Cortex of kidney (tissue), 1 donor: ENCODE measurements at places on chromosomes 7 and 10.

GRCh38 chr7:27686315-27686714 is 23.6 kb upstream of the HIBADH start:
- no peak for DNase-seq

DNA sequence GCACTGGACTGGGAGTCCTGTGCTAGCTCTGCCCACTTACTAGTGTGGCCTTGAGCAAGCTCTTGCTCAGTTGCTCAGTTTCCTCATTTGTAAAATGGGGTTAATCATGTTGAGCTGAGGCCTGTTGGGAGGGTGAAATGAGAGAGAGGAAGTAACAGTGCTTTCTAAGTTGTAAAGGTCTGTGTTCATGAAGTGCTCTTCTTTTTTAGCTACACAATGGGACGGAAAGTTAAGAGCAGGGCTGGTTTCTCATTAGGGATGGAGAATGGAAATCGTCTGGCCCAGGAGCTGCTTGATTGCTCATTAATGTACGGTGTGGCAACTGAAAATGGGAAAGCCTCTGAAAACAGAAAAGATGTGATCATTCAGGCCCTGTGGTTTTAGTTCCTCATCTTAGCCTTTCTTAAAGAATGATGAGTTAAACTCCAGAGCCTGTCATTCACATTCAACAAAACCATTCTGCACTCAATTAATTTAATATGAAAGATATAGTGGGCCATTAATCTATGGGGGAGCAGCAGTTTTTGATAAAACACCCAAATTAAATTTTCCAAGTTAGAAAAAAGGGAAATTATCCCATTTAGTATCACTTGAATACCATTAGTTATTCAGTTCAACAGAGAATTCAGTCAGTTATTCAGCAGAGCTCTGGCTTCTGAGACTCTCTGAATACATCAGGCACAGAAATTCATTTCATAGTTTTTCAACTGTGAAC is 60.5 kb downstream of the SH2D4B start:
- DNase-seq = no peak

GRCh38 chr7:27203365-27203953 is 3.6 kb upstream of the HOXA13 start:
- DNase-seq = no peak

- no peak for DNase-seq
These were observed 15.5 kb downstream of the AGAP3 start for GRCh38 chr7:151101621-151102396.

- DNase-seq = no peak
These were observed 380.7 kb downstream of the REEP3 start for GRCh38 chr10:63901881-63902280.

DNA sequence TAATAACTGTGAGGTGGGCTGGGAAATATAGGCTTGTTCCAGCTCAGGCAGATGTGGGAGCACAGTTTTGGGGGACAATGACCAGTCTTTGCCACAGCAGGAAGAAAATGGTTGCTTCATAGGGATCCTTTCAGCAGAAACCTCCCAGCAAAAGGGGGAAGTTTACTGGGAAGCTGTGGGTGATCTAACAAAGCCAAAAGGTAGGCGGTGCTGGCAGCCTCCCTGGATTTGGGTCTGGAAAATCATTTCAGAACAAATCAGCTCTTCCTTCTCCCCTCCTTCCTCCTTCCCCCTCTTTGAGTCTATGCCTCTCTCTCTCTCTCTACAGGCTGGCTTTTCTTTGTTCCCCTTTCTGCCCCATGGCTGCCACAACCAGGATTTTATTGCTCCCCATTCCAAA is 16.2 kb downstream of the RPS24 start:
- no peak for DNase-seq

GRCh38 chr7:80127412-80128160 is 7.0 kb upstream of the GNAI1 start:
- DNase-seq = no peak

- no peak for DNase-seq
These were observed 10.7 kb downstream of the AMZ1 start for GRCh38 chr7:2698581-2699288.

- no peak for DNase-seq
These were observed 144.3 kb upstream of the ZMIZ1 start for GRCh38 chr10:78924319-78925003.

DNA sequence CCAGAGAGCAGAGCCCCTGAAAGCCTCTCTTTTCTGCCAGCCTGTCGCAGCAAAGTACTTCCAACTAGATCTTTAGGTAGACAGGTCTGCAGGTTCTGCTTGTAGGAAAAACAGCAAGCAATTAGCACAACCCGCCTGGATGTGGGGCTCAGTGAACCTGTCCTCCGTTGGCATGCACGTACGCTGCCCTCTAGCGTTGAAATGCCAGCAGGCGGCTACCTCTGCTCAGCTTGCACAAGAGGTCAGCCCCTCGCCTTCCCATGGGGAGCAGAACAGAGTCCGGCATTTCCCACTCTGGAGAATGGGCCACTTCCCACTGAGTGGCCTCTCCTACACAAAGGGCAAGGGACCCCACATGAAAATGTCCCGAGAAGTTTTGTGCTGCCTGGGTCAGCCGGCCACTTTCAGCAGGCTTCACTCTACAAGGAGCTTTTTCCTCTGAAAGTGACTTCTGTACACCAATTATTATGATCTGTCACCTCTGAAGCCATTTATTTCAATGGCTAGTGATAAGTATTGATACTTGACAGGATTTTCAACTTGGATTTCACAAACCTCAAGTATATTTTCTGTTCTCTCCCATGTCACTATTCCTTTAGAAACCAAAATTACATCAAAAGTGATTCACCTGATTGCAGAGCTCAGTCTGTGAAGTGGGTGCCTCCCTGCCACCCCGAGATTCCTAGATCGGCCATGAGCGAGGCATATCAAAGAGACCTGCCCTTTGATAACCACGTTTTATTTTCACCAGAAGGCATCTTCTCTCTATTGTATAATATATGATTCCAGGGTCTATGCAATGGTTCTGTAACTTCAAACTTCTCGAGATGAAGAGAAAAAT is 56.7 kb downstream of the JCAD start:
- no peak for DNase-seq

- DNase-seq = no peak
These were observed 225.3 kb upstream of the ZMIZ1 start for GRCh38 chr10:78843495-78843894.

GRCh38 chr7:16463949-16464715 is 1.4 kb downstream of the SOSTDC1 start:
- no peak for DNase-seq

DNA sequence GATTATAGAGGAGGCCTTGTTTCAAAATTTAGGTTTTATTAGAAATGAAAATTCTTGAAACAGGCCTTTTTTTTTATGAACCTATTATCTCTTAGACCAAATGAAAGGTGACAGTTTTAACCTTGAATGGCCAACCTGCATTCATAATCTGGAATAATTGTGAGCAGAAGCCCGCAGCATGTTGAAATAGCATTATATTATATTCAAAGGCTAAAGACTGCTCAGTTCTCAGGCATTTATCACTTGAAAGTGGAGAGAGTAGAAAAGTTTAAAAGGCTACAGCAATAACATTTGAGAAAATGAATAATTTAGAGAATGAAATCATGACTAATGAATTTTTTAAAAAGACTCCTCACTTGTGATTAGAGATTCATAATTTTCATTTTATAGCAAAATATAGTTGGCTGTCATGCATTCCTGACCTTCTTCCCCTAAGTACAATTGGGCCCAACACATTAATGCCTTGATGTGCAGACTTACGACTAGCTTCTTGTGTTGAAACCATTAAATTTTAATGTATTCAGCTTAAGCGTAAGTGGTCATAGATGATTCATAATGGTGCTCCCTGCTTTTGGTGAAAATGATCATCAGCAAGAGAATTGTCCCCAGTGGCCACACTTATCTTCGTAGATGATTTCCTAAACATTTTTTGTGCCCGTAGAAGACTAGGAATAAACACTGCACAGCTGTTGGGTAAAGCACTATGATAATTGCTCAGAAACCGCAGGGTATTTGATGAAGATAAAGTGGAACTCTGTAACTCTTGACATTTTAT is 346.6 kb upstream of the BMPER start:
- no peak for DNase-seq

DNA sequence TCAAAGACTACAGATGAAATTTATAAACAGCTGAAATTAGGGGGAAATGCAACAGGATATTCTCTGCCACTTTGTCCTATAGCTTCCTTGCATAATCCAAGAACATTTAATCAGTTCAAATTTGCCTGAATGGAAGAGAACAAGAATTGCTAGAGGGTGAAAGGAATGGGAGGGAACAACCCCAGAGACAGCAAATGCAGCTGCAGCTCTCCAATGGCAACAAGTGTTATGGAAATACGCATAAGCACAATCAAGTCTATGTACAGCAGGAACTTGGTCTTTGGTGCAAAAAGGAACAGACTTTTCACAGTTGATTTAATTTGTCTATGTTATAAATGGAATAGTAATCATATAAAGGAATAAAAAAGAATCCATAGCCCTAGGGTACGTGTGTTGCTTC is 269.0 kb upstream of the ETV1 start:
- DNase-seq = no peak

- no peak for DNase-seq
These were observed 31.4 kb downstream of the CCNJ start for GRCh38 chr10:96074776-96075175.
